ENCODE measurements at places on chromosomes 7 and 10.

GRCh38 chr10:71475243-71475871, 78.6 kb downstream of the CDH23 start:
- no peak for DNase-seq

DNA sequence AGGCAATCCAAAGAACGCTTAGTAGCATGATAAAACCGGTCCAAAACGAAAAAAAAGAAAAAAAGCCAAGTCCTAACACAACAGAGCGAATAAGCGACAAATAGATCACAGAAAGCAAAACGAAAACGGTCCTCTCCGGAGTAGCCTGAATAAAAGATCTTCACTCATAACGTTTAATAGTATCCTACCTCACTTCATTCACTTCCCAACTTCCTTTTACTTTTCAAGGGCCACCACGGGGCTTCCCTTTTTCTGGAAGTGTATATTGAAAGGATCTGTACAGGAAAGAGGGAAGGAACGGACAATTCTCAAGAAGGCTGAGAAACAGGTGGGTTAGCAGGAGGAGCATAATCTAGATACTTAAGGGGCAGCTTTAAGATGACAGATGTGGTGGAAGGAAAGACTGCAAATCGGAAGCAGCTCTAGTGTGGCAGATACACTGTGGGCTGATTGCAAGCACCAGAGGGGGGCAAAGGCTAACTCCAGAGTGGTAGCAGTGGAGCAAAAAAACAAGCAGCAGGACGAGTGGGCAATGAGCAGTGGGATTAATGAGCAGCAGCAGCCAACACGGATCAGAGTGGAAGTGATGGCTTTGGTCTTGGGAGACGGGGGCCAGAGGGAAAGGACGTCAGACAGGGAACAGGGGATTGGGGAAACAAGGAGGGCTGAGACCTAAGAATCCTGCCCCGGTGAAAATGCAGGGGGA, 866 bp downstream of the CNOT4 start:
- peak; percentile 16 for DNase-seq

GRCh38 chr10:58400609-58401008, 15.4 kb downstream of the TFAM start:
- DNase-seq = no peak

DNA sequence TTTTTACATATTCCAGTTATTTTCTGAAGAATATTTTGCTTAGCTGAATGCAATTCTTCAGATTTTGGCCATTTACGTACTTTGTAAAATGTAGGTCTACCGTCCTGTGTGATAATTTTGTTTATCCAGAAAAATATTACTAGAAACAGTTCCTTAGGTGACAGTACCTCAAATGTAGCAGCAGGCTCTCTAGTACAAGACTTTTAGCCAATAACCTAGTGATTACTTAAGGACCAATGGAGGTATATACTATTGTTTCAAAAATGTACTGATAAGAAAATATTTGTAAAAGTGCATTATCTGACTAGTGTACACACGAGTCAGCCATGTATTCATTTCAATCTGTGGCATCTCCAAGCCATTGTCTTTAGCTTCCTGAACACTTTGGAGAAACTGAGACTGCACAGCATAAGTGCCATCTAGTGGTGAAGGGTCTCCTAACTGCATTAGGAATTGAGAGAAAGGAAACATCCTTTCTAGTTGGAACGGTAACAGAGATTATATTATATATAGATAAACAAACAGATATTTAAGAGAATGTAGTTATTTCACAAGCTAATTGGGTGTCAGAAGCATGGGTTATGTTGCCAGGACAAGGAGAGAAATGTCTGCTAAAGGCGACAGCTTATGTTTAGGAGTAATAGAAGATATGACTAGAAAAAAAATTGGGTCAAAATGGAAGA, 23.7 kb downstream of the RTKN2 start:
- DNase-seq = peak; percentile 84

DNA sequence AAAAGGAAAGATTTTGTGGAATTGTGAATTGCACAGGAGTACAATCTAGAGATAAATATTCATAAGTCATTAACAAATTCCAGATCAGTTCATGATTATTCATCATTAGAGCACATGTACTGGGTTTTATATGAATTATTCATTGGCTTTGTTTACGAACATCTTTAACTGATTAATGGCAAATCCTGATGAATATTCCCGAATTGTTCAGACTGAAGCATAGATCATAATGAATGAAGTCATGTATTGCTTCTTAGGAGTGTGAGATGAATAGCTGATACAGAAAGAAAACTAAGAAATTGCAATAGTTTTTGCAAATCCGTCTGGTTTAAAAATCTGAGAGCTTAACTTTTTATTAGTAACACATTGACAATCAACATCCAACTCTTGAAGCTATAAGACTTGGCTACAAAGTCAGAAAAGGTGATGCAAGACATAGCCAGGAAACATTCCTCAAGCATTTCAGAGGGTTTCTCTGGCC, 183.6 kb upstream of the DGKB start:
- no peak for DNase-seq

GRCh38 chr7:137682596-137682995, 164.2 kb downstream of the DGKI start:
- no peak for DNase-seq

GRCh38 chr10:60395711-60396110, 6.0 kb upstream of the ANK3 start:
- DNase-seq = no peak

GRCh38 chr7:10793995-10794775, 179.5 kb upstream of the PHF14 start:
- DNase-seq = no peak

All from CD4-positive, alpha-beta T cell treated with Interleukin-2 at 100 ng/mL for 4 hours (primary cell).